EL (cell line): ENCODE measurements at places on chromosomes 4 and X.
A peak's percentile ranks its signal among the peaks of the same experiment; 100 is the strongest.

- DNase-seq: no peak
These were observed 16.5 kb upstream of the PIM2 start for GRCh38 chrX:48935301-48935670.

- no peak for DNase-seq
These were observed 36.6 kb downstream of the GRSF1 start for GRCh38 chr4:70802928-70803580.

GRCh38 chr4:102541697-102542096 is 40.5 kb downstream of the NFKB1 start:
- DNase-seq: no peak

- no peak for DNase-seq
These were observed 156.7 kb downstream of the TENT5D start for GRCh38 chrX:80576806-80577533.

DNA sequence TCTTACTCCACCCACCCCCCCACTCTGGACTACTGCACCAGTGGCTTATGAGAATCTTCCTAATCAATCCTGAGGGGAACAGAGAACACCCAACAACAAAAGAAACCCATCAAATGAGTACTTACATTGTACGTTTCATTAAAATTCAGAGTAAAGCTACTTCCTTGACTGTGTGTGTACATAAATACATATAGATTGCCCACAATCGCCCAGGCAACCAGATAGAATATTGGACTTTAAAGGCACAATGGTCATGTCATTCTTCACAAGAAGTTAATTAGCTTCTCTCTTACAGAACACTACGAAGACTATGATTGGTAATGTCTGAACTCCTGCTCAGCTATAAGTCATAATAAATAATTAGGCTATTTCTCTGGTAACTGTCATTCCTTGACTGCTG is 12.2 kb upstream of the ATP11C start:
- DNase-seq: no peak

GRCh38 chrX:78092296-78092695 is 11.8 kb upstream of the PGK1 start:
- peak; percentile 64 for DNase-seq

GRCh38 chr4:173448608-173449379 is 49.9 kb upstream of the SCRG1 start:
- DNase-seq: no peak

DNA sequence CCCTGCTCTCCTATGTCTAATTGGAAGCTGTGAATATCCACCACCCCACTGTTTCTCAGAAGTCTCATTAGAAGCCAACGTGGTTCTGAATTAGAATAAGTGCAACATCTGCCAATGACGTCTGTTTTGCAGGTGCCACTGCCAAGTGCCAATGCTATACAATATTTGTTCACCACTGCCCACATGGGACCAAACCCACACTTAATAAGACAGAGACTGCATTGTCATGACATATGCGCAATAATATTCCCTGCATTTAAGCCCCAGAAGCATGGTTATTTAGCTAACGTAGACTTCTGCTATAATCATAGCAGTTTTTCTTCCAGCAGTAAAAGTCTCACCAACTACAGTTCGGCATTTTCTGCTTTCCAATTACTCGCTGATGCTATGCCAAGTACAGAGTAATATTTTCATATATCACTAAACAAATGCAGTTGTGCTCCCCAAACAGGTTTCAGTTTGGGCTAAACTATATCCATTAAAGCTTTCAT is 262.5 kb upstream of the PCDH18 start:
- peak; percentile 0 for DNase-seq

DNA sequence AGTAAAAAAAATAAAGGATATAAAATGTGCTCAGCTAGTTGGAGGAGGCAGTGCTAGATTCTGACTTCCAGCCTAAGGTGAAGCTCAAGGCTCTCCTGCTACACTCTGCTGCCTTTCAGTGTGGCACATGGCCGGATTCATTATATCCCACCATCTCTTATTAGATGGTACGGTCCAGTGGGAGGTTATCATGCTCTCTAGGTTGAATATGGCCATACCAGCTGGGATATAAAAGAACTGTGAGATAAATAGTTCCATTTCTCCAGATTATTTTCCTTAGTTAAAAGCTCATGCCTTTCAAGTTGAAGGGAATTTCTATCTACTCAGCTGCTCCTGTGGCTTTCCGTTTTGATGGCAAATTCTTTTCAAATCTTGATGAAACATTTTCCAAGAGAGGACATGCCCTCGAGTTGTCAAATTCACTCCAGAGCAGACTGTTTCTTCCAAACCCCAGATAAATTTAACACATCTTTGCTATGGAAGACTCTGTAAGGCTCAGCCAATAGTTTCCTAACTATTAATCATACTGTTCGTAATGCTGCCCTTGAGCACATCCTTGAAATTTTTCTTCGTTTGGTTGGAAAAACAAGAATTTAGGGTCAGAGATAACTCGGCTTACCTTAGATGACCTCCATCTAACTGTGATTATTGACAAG is 2.2 kb upstream of the MGARP start:
- DNase-seq: peak; percentile 53

DNA sequence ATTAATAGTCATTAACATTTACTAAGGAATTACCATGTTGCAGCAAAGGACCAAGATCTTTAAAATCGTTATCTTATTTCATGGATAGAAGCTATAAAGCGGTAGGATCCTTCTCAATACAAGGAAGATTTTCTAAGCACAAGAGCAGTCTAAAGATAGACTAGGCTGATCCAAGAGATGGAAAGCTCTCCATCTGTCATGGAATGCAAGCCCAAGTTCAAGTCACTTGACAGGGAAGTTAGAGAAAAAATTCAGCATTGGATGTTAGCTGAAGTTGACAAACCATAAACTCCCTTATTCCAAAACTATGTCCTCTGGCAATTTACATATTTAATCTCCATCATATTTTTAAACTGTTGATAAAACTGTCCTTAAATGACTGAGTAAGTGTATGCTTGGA is 177.7 kb downstream of the LDB2 start:
- no peak for DNase-seq

DNA sequence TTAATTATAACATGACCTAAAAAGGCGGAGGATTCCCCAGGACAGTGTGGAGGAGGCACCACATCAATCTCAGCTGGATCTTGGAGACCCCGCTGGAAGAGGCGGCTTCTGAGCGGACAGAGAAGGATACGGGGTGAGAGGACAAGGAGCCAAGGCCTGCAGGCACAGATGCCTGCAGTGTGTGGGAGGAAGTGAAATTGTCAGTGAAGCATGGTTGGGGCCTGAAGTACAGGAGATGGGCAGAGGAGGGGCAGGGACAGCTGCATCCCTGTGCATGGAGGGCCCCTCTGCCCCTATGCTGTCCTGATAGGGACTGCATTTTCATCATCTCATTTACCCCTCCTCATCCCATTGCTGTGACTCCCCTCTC is 1.7 kb upstream of the SLC2A9 start:
- DNase-seq: no peak

DNA sequence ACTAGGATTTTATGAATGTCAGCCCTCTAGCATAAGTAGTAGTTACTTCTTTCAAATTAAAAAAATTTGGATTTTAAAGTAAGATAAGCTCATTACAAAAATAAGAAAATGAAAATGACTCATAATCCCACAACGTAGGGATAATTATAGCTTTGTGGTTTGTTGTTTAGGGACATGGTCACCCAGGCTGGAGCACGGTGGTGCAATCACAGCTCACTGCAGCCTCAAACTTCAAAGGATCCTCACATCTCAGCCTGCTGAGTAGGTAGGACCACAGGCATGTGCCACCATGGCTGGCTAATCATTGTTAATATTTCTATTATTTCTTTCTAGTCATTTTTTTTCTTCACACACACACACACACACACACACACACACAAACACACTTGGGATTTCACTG is 57.6 kb downstream of the PLAC1 start:
- DNase-seq: peak; percentile 61

DNA sequence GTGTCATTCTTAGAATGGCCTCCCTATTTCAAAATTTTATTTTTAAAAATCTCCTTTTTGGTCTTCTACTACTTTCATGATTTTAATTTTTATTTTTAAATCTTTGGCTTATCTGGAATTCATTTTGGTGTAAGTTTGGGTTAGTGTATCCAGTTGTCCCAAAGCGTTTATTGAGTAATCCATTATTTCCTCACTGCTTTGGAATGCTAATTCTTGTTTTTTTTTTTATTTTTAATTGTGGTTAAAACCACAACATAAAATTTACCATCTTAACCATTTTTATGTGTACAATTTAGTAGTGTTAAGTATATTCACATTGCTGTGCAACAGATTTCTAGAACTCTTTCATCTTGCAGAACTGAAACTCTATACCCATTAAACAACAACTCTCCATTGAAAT is 8.7 kb downstream of the CITED1 start:
- DNase-seq: no peak

DNA sequence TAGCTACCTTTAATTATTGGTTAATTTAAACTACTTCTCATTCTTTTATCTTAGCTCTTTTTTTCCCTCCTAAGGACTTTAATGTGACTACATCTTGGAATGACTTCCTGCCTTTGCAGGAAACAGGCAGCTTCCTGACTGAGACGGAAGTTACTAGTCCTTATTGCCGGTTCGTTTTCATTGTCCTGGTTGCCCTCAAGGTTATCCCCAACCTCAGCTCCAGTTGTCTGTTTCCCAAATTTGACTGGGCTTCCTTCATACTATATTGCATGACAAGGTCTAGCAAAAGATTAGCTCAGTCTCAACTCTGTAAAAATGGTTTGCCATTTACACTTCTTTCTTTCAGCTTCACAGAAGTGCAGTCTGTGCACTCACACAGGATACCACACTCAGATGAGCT is 109.9 kb upstream of the DDX53 start:
- DNase-seq: no peak

DNA sequence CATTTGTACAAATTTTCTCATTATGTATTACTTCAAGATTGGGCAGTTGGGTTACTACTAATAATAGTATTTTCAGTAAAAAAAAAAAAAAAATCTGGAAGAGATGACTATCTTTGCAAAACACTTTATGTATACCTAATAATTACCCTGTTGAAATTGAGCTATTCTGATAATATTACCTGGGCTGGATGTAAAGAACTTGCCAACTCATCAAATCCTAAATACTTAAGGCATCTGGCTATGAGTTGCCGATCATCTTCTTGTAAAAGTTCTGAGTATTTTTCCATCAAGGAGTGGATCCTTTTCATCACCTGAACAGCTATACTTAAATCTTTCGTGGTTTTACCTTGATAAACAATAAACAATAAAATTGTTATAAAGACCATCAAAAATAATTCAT is 42.7 kb downstream of the DDX60 start:
- no peak for DNase-seq

DNA sequence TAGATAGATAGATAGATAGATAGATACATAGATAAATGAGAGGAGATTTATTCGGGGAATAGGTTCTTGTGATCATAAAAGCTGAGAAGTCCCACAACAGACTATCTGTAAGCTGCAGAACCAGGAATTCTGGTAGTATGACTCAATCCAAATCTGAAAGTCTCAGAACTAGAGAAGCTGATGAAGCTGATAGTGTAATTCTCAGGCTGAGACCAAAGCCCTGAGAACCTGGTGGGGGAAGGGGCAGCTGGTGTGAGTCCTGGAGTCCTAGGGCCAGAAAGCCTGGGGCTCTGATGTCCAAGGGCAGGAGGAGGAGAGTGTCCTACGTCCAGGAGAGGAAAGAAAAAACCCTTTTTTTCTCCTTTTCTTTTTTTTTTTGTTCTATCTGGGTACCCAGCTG is 8.0 kb upstream of the BANK1 start:
- no peak for DNase-seq

DNA sequence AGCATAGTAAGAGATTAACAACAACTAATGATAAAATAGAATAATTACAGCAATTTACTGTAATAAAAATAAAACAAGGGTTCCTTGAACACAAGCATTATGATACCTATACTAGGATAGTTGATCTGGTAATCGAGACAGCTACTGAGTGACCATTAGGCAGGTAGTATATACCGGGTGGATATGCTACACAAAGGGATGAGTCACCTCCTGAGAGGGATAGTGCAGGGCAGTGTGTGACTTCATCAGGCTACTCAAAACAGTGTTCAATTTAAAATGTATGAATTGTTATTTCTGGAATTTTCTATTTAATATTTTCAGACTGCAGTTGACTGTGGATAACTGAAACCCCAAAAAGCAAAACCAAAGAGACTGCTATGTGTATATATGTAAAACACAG is 9.7 kb upstream of the ANTXR2 start:
- peak; percentile 10 for DNase-seq

DNA sequence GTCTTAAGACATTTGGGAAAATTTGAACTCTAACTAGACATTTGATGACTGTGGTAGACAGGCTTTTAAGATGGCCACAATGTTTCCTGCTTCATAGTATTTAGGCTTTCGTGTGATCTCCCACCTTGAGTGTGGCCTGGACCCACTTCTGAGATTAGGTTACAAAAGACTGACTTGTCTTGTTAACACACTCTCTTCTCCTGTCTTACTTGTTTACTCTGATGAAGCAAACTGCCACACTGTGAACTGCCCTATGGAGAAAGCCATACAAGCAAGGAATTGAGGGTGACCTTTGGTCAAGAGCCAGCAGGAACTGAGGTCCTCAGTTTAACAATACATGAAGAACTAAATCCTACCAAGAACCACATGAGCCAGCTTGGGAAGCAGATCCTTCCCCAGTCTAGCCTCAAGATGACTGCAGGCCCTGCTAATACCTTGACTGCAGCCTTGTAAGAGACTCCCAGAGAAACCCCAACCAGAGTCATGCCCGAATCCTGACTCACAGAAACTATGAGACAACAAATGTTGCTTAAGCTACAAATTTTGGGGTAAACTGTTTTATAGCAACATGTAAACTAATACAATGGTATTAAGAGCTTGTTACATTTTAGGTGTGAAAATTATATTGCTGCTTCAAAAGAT is 20.3 kb downstream of the UBA6 start:
- peak; percentile 56 for DNase-seq

- DNase-seq: no peak
These were observed 126.7 kb upstream of the AGA start for GRCh38 chr4:177568931-177569330.

DNA sequence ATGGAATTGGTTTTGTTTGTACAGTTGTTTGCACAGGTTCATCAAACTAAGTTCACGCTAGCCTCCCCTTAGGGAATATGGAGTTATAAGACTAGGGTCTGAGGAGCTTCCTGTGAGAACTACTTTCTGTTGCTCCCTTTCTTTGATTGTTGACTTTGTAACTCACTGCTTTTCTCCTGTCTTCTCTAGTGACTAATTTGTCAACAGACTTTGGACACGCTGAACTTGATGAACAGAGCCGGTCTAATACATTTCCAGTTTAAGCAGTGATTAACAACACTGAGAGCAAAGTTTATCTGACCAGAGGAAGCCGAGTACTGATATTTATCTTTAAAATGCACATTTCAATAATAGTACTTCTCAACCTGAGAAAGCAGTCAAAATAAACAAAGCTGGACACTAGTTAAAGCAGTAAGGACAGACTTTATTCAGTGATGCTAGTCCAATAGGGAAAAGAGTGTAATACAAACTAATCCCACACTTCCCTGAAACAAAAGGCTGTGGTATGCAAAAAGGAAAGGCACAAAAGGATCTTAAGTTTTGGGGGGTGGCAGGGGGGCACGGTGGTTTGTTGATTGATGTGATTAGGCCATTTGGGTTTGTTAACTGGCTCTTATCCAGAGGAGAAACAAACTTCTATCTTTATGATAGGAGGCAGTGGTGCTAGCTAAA is 2.7 kb upstream of the NUDT9 start:
- no peak for DNase-seq

GRCh38 chr4:149572716-149573115 is 242.9 kb downstream of the IQCM start:
- DNase-seq: no peak
